CD8-positive, alpha-beta memory T cell (primary cell): ENCODE measurements at places on chromosomes 3 and 15.

- DNase-seq: no peak
Observed at GRCh38 chr3:100335434-100335833, 877 bp downstream of the NIT2 start.

DNA sequence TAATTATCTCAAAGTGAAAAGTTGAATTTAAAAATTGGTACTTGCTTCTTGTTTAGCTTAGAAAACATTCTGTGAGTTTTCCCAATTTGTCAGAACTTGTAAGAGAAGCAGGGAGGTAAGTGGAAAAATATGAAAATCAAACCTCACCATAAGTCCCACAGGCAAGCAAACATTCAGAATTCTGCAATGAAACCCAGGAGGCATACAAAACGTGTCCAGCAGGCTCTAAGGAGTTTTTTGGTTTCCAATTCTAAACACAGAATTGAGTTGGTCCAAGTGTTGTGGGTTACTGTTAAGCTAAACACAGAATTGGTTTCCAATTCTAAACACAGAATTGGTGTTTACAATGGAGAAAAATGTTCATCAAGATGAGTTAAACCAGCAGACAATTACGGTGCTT is 27.1 kb upstream of the ACKR4 start:
- no peak for DNase-seq

DNA sequence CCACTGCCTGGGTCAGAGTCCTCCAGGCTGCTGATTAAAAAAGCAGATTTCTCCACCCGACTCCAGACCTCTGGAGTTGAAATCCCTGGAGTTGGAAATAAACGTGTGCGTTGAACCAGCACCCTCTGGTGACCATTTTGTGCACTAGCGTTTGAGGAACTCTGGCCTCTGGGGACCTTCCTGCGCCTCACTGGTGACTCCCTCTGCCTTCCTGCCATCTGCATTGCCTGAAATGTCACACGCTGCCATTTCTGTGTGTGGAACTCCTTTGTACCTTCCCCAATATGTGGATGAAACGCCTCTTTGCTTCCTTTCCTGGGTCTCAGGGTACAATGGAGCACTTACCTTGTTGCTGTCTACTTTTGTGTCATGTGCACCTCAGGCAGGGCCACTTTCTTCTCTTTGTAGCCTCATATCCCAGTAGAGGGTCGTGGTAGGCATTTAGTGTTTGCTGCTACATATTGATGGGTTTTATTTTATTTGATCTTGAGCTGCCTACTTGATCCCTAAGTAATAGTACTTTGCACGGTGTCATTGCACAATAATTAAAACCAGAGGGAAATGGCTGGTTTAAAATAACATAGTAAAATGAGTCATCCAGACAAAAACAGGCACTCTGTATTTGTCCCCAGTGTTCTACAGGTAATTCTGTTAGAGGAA is 56.8 kb downstream of the GPR171 start:
- peak; percentile 33 for DNase-seq

DNA sequence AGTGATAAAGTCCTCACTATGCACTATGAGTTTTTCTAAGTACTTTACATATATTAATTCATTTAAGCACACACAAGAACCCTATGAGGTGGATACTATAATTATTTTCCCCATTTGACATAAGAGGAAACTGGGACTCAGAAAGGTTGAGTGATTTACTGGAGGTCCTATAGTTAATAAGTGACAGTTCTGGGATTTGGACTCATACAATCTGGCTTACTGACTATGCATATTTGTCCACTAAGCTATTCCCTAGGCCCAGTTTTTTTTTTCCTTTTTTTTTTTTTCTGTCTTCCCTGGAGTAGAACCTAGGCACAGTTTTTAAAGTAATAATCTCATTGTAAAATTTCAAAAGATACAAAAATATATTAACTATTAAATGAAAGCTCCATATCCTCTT is 6.3 kb upstream of the RTP2 start:
- DNase-seq: no peak

DNA sequence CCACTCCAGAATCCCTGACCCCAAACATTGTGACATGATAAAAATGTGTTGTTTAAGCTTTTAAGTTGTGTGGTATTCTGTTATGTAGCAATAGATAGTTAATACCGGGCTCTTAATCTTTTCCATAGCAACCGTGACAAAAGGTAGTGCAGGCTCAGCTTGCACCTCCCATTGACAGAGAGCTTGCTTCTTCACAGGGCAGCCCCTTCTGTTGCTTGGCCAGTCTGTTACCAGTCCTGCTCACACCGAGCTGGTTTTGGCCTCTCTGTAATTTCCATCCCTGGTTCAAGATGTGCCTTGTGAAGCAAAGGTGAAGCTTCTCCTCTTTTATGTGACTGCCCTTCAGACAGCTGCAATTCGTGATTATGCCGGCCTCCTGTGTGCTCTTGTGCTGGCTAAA is 86.9 kb downstream of the CRYGS start:
- DNase-seq: no peak
